ENCODE measurements at places on chromosomes 4 and X.

- no peak for DNase-seq
Measured at GRCh38 chr4:141002323-141002805, 130.9 kb downstream of the RNF150 start.

GRCh38 chr4:88854481-88854880 is 156.9 kb upstream of the NAP1L5 start:
- no peak for DNase-seq

DNA sequence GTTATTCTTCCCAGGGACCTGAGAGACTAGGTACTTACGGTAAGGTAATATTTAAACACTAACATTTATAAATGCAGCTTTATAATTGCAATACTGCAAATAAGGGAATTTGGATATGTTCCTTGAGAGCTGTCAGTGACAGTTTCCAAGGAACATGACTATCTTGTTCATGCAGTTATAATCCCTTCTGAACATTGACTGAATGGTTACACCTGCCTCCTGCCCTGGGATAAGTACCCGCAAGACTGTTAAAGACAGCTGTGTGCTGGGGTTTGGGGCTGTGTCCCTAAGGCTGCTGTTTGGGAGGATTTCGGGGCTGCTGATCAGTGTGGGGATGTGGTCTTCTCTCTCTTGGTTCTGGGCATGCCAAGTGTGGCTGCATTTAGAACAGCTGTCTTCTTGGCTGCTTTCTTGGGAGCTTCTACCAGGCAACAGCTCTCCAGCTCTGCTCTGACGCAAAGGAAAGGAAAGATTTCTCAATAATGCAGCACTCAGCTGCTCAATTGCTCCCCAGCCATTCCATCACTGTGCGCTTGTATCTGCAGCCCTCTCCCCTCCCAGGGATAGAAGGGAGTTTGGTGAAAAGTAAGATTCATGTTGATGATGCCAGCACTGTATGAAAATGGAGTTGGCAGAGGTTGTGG is 298.8 kb upstream of the TAPT1 start:
- no peak for DNase-seq

DNA sequence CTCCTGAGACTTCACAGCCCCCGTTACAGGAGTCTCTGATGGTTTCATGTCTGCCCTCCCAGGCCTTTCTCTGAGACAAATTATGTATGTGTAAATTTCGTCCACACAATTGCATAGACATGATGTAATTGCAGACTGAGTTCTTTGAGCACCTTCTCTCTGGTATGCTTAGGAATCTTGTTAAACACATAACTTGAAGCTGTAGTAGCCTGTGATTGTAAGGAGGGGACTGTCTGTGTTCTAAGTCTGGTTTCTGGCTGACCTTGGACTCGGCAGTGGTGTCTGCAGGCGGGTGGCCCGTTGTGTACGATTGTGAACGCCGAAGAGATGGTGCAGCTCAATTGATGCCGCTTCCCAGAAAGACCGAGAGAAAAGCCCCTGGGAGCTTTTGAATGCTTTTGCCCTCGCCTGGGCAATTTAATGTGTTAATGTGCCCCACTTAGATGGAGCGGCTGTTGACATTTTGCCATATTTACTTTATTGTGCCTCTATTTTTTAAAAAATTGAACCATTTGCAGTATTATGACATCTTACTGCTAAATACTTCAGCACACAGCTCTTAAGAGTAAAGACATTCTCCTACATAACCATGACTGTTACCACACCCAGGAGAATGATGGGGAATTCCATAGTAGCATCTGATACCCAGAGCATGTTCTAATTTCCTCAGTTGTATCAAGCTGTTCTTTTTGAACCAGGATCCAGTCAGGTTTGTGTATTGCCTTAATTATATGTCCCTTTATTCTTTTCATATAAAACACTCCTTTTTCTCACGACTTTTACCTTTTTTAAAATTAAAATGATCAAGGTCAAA is 58.4 kb upstream of the TADA2B start:
- no peak for DNase-seq

GRCh38 chr4:84915396-84915780 is 51.1 kb downstream of the WDFY3 start:
- no peak for DNase-seq

DNA sequence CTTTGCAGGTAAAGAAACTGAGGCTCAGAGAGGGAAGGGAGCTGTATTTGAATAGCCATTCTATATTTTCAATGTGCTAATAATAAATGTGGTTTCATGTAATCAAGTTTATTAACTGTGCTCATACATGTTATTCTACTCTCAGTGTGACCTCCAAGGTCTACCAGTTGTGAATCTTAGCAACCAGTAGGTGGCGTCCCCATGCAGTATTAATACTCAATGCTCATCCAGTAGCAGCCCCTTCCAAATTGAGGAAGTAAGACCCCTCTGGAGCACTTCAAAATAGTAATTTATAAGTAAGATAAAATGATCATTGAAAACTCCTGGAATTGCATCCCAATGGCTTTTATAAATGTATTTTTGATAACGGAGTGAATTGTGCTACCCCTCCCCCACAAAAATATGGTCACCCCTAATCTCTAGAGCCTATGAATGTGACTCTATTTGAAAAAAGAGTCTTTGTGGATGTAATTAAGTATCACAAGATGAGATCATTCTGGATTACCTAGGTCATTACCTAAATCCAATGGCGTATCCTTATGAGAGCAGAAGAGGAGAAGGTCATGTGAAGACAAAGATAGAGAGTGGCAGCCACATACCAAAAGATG is 20.4 kb upstream of the SEPSECS start:
- peak; percentile 16 for DNase-seq

- DNase-seq: no peak
Measured at GRCh38 chr4:82797405-82798111, 1.0 kb downstream of the SCD5 start.

GRCh38 chr4:184460499-184461285 is 13.7 kb downstream of the IRF2 start:
- no peak for DNase-seq

- DNase-seq: no peak
Measured at GRCh38 chrX:44844204-44844603, 383 bp downstream of the DUSP21 start.

GRCh38 chr4:179472164-179472563 is 2029.9 kb upstream of the AGA start:
- no peak for DNase-seq

- no peak for DNase-seq
Measured at GRCh38 chr4:23455456-23456158, 434.2 kb downstream of the PPARGC1A start.

- DNase-seq: no peak
Measured at GRCh38 chr4:10385994-10386394, 71.2 kb downstream of the ZNF518B start.

DNA sequence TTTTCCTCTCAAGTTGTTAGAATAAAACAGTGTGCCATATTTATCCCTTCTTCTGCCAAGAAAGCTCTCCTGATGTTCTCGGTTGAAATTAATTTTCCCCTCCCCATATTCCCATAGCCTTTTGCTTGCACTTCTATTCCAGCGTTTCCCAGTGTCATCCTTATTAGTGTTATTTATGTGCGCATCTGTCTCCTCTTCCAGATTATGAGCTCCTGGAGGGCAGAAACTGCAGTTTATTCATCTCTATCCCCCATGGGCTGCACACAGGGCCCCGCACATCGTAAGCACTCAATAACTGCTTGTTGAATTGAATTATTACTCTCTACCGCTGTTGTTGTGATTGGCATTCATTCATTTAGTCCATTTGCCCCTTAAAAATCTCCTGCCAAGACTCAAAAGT is 149.4 kb downstream of the SOX3 start:
- no peak for DNase-seq

GRCh38 chr4:53366301-53366716 is 448 bp upstream of the SCFD2 start:
- DNase-seq: no peak

- no peak for DNase-seq
Measured at GRCh38 chr4:3413675-3414420, 27.9 kb upstream of the HGFAC start.

- no peak for DNase-seq
Measured at GRCh38 chrX:38754102-38754790, 47.0 kb upstream of the MID1IP1 start.

DNA sequence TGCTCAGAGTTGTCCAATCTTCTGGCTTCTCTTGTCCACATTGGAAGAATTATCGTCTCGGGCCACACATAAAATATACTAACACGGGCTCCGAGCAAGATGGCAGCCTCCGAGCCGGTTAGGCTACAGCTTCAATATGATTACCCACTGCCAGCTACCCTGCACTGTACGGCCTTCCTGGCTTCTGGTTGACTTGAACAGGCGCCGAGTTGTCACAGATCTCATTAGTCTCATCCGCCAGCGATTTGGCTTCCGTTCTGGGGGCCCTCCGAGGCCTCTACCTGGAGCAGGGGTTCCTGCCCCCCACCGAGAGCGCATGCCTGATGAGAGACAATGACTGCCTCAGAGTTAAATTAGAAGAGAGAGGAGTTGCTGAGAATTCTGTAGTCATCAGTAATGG is 101.2 kb upstream of the NUDT6 start:
- no peak for DNase-seq

DNA sequence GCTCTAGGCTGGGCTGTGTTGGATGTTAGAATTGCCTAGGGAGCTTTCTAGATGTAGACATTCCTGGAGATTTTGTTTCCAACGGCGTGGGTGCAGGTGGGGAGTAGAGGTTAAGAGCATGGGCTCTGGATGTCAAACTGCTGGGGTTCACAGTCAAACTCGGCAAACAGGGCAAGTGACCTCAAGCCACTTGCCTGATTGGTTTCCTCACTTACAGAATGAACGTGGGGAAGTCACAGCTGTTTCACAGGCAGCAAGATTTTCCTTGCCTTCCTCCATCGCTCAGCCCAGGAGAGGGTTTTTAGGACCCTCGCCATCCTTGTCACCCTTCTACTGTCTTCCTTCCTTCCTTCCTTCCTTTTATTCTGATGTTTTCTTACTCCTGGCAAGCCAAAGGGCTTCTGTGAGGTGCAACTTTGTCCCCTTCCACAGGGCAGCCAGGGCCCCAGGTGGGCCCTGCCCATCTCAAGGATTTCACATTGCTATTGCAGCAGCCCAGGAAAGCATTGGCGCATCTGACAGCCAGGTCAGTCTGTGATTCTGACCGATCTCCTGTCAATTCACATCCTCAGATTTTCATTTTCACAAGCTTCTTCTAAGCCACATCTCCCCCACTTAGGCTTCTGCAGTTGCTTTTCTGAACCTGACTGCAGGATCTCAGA is 7.0 kb downstream of the RTL5 start:
- DNase-seq: no peak

DNA sequence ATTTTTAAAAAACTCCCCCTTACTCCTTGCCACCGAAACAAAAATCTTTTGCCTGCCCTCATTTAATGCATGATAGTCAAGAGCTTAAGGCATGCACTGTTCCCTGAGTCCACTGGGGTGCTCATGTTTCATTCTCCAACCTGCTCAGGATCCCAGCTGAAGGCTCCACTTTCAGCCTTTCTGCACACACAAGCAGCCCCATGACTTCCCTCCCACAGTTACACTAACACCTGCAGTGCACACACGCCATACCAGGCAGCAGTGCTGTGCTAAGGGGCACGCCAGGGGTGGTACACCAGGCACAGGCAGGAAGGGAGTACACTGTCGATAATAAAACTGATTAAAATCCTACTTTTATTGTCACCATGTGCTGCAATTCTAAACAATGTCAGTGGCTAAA is 385.2 kb downstream of the BMPR1B start:
- no peak for DNase-seq

- DNase-seq: no peak
Measured at GRCh38 chrX:63657821-63658220, 127.2 kb downstream of the ARHGEF9 start.
